ENCODE measurements at places on chromosomes 5 and 9.

GRCh38 chr5:129622531-129622930, 125.4 kb upstream of the MINAR2 start:
- no peaks in the 10 kb centered on the region for H3K27me3 ChIP-seq
- H3K4me1 ChIP-seq = no peaks in the 10 kb centered on the region
- no peak overlapping the region for H3K27ac ChIP-seq
- no peak overlapping the region for H3K4me3 ChIP-seq

DNA sequence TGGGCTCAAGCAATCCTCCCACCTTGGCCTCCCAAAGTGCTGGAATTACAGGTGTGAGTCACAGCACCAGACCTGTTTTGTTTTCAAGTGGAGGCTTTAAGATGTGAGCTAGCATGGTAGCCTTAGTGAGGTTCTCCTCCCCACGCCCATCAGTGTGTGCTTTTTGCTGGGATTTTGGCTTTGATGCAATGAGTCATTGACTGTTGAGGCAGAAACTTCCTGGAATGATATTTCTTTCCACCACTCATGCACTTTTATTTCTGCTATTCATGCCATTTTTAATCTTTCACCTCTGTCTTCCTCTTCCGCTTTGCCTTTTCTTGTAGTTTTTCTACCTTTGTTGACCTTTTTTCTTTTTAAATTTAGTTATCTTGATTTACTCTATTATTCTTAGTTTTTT, 4.2 kb upstream of the NFIL3 start:
- no peak overlapping the region for H3K4me3 ChIP-seq
- peaks cover 9% of the 10 kb centered on the region for H3K4me1 ChIP-seq
- DNase-seq = no peak
- no peaks in the 10 kb centered on the region for H3K36me3 ChIP-seq
- H3K27me3 ChIP-seq = no peaks in the 10 kb centered on the region
- no peak overlapping the region for H3K27ac ChIP-seq

- no peak for DNase-seq
- H3K36me3 ChIP-seq = no peaks in the 10 kb centered on the region
- H3K4me3 ChIP-seq = no peak overlapping the region
These were observed 78.5 kb downstream of the CD180 start for GRCh38 chr5:67118050-67118620.

DNA sequence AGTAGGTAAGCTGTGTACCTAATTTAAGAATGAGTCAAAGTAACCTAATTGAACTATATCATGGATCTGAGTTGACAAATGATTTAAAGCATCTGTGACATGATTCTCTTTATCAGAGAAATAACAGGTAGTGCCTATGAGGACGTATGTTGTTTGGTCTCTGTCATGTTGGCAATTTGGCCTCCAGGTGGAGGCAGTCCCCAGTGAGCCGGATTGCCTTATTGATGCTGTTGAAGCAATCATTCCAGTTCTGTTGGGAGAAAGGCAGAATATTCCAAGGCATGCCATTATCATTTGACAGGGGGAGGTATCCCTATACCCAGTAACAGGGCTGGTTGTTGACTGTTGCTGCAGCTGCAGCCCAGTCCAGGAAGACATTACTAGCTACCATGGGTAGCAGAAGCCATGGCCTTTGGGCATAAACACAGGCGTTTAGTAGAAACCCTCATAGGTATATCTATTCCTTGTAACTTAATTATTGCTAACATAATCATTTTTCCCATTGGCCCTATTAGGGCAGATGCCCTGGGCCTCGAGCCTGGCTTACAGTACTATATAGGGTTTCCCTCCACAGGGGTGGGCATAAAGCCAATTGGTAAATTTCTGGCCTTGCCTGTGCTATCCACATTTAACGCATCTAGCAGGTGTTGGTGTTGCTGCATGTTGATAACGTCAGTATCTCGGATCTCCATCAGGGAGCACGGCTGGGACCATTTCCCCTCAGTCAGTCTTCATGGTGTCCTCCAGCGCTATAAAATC, 12.2 kb upstream of the SLC22A4 start:
- no peaks in the 10 kb centered on the region for H3K36me3 ChIP-seq
- no peaks in the 10 kb centered on the region for H3K4me1 ChIP-seq
- DNase-seq = no peak
- H3K4me3 ChIP-seq = no peak overlapping the region
- H3K27ac ChIP-seq = no peak overlapping the region
